ENCODE measurements at places on chromosomes 11 and 22.

GRCh38 chr22:23106906-23107367 lies 34.9 kb downstream of the RSPH14 start:
- no peak for DNase-seq

DNA sequence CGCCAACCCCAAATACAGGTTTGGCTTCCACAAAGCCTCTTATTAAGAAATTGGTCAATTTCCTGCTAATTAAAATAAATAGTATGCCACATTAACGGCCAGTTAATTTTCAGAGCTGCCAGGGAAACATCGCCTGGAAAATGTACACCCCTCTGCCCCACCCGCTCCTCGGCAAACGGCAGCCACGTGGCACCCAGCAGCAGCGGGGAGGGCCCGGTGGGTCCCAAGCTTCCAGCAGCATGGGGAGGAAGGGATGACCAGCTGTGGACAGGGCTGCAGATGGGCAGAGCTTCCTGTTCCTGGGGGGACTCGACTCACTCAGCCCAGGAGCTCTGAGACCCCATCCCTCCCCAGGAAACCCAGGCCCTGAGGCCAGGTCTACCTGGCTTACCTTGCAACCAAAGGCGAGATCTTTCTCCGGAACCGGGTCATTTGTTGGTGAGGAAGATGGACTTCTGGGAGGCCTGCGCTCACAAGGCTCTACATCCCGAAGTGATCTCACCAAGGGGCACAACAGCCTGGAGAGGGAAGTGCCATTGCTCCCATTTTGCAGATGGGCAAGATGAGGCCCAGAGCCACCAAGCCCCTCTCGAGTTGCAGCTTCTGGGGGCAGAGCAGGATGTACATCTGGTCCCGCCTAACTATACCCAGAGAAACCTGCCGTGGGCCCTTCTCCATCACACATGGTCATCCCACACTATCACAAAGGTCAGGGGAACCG lies 68.3 kb downstream of the IGLL1 start:
- no peak for DNase-seq

GRCh38 chr22:26172389-26172990 lies 3.2 kb downstream of the SEZ6L start:
- no peak for DNase-seq

- DNase-seq = peak; percentile 95
Measured at GRCh38 chr22:41946629-41947423, at the start of gene CENPM. Gene CENPM, minus strand, starts transcription at chr22:41947152. Its CDS starts 76 bp downstream, at chr22:41947076.

DNA sequence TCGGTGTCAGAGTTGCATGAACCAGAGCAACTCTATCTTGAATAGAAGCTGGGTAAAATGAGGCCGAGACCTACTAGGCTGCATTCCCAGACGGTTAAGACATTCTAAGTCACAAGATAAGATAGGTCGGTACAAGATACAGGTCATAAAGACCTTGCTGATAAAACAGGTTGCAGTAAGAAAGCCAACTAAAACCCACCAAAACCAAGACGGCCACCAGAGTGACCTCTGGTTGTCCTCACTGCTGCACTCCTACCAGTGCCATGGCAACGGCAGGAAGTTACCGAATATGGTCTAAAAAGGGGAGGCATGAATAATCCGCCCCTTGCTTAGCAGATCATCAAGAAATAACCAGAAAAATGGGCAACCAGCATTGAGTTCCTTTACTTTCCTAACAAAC lies 2.4 kb upstream of the KAT5 start:
- no peak for DNase-seq

DNA sequence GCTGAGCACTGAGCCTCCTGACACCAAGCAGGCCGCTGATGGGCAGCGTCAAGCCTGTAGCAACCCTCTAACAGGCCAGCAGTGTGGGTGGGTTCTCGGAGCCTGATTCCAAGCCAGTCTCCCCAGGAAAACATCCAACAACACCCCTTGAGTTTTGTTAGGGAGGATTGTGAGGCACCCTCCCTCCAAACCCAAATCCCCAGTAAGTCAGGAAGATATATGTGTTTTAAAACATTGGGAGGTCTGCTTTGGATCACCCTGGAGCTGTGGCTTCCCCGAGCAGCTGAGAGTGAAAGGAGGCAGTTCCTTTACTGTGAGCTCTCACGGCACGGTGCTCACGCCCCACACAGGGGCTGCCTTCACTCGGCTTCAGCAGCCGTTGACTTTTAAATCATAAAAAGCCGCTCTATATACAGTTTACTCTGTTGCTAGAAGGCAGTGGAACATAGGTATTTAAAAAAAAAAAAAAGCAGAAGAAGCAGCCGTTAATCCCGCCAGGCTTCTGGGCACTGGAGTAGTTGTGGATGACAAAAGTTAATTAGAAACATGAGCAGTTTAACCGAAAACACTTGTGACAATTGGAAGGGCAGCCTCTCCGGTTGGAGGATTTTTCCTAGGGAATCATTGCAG lies 218.6 kb downstream of the NAV2 start:
- DNase-seq = no peak

- DNase-seq = no peak
Measured at GRCh38 chr11:91173701-91174100, 950.9 kb upstream of the CHORDC1 start.

DNA sequence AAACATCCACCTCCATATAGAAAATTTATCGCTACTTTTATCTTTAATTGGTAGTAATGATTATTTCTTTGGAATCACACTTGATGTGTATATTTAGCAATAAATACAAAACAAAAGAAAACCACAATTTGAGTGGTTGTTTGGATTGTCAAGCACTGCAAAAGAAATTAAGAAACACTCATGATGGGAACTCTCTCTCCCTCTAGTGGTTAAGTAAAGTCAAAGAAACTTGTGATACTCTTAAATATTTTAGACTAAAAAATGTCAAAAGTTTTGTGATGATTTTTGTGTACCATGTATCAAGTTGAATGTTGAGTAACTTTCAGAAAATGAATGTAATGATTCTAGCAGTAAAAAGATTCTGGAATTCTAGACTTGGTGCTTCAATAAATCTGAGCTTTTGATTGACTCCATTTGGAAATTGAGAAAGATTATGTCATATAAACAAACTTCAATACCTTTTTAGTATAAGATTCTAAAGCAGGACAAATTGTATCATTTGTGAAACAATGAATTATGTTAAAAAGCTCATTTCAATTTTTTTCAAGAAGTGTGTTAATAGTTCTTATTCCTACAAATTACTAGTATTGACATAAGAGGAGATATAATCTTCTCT lies 20.8 kb downstream of the MUC15 start:
- no peak for DNase-seq

DNA sequence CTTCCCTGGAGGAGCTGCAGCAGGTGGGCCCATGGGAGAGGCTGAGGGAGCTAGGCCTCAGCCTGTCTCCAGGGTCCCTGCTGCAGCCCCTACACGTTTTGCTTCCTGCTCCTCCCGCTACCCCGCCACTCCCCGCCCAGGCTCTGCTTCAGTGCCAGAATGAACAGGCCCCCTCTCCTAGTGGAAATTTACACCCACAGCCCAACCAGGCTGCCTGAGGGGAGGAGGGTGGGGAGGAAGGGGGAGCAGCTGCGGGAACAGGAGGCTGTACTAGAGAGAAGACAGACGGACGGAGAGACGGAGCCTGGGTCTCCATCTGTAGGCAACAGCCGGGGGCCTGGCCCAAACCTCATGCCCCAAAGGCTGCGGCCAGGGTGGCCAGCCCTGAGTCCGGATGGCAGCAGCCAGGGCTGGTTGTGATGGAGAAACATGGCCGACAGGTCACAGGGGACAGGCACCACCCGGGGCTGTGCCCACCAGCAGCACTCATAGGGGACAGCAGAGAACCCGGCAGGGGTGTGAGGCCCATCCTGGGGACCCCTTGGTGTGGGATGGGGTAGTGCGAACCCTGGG lies 20.6 kb downstream of the FLRT1 start:
- no peak for DNase-seq

DNA sequence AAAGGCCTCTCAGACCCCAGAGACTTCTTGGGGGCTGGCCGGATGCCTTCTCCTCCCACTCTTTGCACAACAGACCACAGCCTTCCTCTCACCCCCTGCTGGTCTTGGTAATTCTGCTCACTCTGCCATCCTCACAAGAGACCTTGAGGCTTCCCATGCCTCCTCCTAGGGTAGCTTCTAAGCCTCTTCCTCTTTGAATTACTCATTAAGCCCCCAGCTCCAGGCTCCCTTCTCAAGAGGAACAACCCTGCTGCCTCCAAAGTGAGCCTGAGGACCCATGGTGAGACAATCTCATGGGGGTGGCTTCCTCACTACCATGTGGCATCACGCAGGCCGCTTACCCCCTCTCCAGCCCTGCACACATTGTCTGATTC lies 184.6 kb upstream of the SYT13 start:
- DNase-seq = no peak

DNA sequence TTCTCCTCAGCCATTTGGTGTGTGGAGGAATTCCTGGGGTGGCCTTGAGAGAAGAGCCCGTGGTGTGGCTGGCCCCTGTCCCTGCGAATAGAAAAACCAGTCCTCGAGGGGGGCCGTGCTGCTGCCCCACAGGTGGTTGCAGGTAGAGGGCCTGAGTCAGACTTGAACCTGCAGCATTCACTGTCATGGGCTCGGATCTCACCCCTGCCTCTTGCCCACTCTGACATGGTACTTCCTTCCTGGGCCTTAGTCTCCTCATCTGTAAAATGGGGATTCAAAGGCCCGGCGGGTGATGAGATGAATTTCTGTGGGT lies 19.4 kb downstream of the TRMU start:
- no peak for DNase-seq

- DNase-seq = no peak
Measured at GRCh38 chr11:116179401-116179800, 593.4 kb downstream of the BUD13 start.

GRCh38 chr11:89516496-89516895 lies 25.3 kb upstream of the NOX4 start:
- DNase-seq = no peak

DNA sequence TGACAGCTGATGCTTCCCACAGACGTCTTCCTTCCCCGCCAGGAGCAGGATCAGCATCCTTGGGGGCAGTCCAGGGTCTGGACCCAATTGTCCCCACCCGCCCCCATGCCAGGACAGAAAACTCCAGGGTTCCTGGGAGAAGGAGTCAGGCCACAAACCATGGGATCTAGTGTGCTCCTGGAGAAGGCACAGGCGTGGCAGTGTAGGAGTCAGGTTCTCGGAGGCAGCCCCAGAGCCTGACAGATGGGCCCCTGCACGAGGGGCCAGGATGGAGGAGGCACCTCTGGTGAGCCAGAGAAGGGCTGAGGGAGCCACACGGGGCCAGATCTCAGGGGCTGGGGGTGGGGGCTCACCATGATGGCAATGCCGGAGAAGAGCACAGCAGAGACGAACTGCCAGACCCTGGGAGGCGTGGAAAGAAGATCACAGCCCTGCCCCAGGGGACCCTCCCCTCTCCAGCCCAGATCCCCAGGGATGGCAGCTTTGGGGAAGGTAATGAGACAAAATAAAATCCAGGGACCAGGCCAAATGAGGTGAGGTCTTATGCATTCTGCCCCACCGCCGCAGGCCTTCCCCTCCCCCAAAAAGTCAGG lies 13.6 kb downstream of the TP53I11 start:
- DNase-seq = no peak

DNA sequence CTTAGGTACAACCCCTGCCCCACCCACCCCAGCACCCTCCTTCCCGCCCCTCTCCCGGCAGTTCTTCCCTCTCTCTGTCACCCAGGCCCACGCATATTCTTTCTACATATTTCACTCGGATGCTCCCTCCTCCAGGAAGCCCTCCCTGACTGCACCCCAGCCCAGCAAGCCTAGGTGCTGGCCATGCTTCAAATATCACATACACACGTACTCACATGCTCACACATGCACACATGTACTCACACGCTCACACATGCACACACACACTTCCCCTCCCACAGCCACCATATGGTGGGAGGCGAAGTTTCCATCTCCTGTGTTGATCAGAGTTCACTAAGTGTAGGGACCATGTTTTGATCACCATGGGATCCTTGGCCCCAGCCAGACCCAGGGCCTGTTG lies 90.4 kb downstream of the WNT7B start:
- DNase-seq = peak; percentile 34

Data from upper lobe of right lung (tissue), 1 donor.